ENCODE measurements at places on chromosomes 4 and X.

- DNase-seq, result no peak
These were observed 361.5 kb upstream of the FMR1 start for GRCh38 chrX:147550217-147550616.

DNA sequence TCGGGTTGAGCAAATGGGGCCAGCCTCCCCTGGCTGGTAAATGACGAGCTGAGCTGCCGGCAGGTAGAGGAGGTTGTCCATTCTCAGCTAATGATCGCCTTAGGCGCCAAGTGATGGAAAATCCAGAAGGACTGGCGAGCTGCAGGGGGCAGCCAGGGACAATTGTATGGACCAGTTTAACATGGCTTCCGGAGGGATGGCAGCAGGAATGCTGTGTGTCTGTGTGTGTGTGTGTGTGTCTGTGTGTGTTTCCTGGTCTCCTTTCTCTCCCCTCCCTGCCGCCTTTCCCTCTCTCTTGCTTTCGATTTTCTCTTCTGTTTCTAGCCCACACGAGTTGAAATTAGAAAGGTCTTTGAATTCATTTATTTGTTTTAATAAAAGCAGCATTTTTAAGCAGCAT is 45.2 kb upstream of the BCOR start:
- no peak for DNase-seq

DNA sequence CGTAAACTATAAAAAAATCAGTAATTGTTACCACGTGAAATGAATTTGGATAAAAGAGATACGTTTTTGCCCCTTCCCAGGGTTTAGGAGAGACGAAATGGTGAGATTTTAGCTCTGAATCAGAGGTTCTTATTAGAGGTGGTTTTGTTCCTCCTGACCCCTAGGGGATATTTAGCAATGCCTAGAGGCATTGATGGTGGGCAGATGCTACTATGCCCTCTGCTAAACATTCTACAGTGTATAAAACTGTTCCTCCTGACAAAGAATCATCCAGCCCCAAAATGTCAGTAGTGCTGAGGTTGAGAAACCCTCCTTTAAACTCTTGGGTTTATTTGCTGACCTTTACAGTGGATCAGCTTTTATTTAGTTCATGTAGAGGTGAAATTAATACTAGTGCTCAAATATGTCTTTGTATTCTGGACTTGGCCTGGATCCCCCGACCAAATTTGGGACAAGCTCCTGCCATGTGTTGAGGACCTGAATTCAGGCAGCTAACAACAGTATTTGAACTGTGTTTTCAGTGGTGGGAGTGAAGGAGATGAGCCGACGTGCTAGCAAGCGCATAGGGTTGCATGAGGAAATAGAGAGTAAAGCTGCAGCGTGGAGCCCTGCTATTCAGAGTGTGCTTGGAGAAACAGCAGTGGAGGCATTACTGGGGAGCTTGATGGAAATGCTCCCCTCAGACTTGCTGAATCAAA is 126.1 kb downstream of the PTTG2 start:
- DNase-seq, result no peak

DNA sequence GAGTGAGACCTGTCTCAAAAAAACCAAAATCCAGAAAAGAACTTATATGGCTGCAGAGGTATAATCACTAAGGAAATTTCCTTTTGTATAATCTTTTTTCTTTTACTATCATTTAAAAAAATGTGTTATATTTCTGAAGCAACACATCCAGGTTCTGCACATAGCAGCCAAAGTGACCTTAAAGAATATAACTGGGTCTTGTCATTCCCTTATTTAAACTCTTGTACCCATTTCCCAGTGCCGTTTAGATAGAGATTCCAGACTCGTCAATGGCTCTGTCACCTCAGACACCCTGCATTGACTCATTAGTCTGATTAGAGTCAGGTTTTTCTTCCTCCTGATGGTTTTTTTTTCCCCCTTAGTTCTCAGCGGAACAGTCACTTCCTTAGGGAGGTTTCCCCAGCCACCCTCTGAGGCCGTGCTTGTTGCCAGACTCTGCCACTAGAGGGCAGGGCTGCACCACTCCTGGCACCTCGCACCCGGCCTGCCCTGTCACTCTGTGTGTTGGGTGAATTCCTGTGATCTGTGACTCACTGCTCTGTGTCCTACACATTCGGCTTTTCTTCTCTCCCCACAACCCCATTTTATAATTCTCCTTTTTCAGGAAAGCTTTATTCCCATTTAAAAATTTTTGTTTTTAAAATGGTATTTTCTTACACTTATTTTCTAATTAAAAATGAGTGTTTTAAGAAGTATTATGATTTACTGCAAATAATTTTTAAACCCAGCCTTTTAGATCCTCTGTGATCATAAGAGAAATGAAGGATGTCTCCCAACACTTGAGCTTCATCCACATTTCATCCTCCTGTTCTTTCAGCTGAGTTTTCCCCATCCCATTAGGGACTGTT is 32.1 kb downstream of the HTT start:
- peak; percentile 84 for DNase-seq

DNA sequence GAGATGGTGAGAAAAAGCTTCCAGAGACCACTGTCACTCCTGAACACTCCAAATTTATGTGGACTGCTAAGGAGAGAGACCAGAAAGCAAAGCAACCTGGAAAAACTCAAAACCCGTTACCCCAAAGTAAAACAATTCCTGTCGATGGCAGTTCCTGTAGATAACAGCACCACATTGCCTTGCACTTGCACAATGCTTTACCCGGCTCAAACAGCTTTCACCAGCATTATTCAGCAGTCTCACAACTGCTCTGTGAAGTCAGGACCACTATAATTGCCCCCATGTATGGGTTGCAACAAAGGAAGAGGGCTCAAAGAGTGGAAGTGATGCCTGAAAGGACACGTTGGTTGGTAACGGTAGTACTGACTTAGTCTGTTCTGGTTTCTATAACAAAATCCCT is 234.8 kb downstream of the BCOR start:
- no peak for DNase-seq

DNA sequence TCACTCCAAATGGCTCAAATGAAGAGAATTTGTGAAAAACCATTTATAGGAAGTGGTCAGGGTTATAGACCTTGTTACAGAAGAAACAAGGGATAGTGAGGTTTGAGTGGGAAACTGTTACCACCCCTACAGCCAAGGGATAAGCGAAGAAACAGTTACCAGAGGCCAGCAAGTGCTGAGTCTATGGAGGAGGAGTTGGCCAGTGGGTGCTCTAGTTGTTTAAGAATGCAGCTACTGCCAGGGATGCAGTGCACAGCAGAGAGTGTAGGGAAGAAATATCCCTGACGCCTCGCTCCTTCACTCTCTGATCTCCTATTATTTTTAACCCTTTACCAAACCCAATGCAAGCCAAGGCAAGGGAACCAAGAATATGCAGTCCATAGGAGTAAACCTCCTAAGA is 15.2 kb upstream of the SYTL4 start:
- DNase-seq, result no peak

DNA sequence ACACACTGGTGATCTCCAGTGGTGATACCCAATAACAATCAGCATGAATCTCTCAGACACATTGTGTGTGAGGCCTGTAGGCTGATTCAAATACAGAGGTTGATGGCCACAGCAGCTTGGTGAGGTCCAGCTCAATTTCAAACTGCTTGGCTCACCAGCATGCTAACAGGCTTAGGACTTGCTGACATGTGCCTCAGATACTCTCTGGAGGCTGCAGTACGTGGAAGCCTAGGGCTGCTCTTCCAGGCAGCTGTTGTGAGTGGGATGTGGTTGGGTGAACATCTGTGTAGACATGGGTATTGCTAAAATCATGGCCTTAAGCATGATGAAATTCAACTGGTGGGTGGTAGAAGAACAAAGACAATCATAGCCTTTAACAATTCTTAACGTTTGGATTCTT is 4.3 kb downstream of the CXCL9 start:
- DNase-seq, result no peak

GRCh38 chr4:85737254-85737653 is 262.3 kb downstream of the ARHGAP24 start:
- no peak for DNase-seq

DNA sequence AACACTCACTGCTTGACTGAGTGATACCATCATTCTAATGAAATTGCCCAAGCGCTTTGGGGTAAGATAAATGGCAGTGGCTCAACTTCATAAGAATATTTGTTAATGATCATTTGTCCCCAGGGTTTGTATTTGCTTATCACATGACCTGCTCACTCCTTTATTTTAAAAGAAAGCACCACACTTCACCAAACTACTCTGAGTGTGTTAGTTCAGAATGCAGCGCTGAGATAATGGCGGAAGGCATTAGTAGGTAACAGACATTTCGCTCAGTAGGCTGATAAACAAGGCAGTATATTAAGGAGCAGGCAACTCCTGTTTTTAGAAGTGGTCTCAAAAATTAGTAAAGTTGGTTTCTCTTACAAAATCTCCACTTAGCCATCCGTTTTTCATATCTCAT is 1.6 kb downstream of the SNX25 start:
- no peak for DNase-seq

DNA sequence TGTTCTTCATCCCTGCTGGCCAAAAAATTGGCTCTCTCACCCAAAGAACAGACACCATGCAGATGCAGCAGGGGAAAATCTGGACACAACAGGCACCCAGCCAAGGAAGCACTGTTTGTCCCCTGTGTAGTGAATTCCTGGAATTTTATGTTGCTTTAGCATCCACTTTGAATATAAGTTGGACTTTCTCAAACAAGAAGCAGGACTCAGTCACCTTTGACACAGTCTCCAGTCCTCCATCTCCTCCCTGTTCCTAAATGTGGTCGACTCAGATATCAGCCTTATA is 11.8 kb downstream of the ZNF182 start:
- no peak for DNase-seq

GRCh38 chr4:39660045-39660444 is 21.4 kb upstream of the SMIM14 start:
- no peak for DNase-seq

DNA sequence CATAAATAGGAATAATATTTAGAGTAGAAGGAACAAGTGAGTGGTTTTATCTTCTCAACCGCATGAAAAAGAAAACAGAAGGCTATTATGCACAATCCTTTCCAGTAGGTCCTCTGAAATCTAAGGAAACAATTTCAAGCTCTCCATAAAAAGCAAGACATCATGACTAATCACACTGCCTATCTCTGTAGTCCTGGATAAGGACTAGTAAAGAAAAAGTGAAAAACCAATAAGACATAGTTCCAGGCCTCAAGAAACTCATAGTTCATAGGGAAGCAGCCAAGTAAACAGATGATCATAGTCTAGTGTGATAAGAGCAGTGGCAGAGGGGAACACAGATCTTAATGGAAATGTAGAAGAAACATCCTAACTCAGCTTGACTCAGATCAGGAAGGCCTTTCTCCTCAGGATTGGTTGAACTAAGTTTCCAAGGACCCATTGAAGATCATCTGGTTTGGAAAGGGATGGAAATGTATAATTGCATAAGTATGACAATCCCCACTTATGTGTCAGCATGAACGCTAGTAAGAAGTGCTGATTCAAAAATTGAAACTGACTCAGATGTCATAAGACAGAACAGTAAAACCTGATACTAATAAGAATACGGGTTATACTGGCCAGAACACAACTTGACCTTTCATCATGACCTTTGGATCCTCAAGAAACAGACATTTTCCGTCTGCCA is 155.3 kb downstream of the GRIA3 start:
- DNase-seq, result no peak

DNA sequence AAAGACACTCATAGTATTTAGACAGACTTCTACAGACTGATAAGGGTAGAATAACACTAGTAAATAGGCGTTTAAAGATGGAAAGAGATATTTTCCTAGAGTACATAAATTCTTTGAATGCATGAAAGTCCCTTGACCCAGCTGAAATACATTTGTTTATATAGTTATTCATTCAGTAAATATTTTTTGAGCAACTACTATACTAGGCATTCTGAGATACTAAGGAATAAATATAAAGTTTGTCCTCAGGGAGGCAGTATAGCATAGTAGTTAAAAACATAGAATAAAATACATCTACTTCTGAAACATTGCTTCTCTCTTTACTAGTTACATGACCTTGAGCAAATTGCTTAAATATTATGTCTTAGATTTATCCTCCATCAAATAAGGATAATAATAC is 27.4 kb downstream of the HMGN5 start:
- DNase-seq, result no peak

GRCh38 chr4:71974681-71975080 is 57.1 kb upstream of the NPFFR2 start:
- no peak for DNase-seq

All from activated T-cell treated with anti-CD3 and anti-CD28 coated beads for 1 hour (primary cell).